ENCODE measurements at places on chromosomes 11 and 22.

- DNase-seq, result peak; percentile 90
These were observed 6.0 kb upstream of the CCDC188 start for GRCh38 chr22:20156611-20157429.

GRCh38 chr11:7413961-7414915, 71.1 kb upstream of the OLFML1 start:
- DNase-seq, result no peak

DNA sequence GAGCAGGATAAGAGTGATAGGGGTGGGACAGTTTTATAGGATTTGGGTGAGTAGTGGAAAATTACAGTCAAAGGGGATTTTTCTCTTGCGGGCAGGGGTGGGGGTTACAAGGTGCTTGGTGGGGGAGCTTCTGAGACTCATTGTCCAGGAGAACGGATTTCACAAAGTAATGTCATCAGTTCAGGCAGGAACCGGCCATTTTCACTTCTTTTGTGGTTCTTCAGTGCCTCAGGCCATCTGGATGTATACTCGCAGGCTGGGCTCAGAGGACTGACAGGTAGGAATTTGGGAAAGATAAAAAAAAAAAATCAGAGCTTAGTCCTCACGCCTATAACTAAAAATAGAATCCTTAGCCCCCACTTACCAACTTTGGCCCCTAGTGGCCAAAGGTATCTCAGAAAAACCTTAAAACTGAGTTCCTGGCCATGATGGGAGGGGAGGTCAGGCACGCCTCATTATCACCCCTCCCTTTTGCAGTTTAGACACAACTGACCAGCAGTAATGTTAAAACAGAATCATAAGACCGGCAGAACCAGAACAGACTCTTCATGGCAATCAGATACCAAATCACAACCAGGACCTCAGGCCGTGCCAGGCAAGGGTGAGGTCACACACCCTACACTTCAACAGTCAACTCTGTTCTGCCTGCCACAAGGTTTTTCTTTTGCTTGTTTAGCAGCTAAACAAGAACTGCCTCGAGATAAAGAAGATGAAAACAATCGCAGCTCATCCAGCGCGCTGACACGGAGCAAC, 8.9 kb upstream of the APOBEC3G start:
- no peak for DNase-seq

DNA sequence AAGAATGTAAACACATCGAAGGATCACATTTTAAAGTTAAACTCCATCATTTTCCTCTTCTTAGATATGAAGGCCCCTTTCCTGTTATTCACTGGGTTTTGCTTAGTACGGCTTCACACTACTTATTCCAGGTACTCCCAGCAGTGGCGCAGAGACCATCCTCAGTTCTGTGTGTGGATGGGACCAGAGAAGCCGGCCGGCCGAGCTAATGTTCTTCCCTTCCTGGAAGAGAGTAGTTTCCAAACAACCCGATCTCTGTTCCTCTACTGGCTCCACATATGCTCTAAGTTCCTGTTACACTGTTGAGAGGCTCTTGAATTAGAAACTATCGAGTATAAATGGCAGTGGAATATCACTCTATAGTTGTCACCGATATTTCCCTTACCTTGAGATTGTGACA, 684 bp upstream of the NFRKB start:
- DNase-seq, result no peak

- no peak for DNase-seq
These were observed 1495.7 kb downstream of the TBC1D22A start for GRCh38 chr22:48258064-48258701.

DNA sequence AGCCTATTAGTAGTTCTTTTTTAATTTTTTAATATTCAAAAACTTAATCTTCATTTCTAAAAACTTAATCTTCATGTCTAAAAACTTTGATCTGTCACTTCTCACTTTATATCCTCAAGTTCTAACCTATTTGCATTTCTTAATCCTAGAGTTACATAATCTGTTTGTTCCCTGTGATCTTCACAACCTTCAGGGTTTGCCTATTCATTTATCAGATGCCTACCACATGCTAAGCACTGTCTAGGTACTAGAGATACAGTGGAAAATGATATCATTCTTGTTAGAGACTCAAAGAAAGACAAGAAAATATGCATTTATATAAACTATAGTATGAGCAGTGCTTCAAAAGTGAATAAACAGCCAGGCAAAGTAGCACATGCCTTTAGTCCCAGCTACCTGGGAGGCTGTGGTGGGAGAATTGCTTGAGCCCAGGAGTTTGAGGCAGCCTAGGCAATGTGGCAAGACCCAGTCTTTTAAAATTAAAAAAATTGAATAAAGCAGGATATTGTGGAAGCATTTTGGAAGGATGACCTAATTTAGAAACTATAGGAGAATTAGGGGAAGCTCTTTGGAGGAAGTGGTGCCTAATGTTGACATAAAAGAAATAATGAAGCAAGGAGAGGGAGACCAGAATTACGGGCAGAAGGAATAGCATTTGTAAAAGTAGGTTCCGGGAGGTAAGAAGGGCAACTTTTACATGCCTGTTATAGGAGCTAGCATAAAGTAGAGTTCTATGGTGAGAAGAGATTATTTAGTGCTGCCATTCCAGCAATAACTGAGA, 54.4 kb upstream of the GRK2 start:
- DNase-seq, result no peak

- DNase-seq, result no peak
These were observed 10.6 kb downstream of the WNT7B start for GRCh38 chr22:45966320-45966894.

DNA sequence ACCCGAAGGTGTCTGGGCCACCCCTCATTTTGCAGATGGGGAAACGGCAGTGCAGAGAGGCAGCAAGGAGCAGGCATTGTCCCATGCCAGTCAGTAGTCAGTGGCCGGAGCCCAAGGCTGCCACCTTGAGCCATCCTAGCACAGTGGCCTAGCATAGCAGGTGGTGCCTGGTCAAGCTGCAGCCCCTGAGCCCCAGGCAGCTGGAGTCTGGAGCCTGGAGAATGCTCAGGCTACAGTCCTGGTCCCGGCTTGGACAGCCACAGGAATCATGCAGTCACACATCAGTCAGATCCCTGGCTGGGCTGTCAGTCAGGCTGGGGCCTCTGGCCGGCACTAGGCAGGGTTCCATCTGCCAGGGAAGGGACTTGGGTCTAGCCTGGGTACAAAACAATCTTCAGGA, 18.6 kb downstream of the KCNC1 start:
- DNase-seq, result no peak

DNA sequence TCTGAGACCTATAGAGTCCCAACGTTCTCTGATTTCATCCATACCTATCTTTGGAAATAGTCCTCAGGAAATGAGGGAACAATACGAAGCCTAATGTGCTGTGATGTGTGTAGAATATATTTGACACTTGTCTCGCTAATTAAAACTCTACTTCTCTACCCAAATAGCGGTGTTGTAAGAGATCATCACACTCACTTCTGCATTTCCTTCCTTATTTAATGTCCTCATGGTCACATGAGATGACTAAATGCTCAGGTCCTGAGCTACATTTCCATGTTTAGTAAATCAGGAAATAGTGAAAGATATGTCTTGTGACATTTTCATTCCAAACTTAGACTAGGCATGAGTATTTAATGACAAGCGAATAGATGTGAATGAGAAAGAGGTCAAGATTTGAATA, 112.3 kb downstream of the MAML2 start:
- DNase-seq, result no peak

DNA sequence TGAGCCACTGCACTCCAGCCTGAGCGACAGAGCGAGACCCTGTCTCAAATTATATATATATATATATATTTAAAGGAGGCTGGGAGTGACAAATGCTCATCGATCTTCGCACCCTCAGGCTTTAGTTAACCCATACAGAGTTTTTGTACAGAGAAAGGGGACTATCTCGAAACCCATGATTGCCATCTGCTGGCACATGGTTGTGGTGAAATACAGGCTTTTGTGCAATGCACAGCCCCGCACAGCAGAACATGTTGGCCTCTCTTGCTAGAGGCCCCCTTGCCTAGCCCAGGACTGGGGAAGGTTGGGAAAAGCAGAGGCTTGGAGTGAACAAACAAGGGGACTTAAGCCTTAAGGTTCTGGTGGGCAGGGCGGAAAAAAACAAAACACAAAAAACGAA, 3.6 kb downstream of the MYBPC3 start:
- no peak for DNase-seq

GRCh38 chr22:29314537-29315285, 786 bp downstream of the RASL10A start:
- no peak for DNase-seq

- peak; percentile 6 for DNase-seq
These were observed 57.8 kb upstream of the PSMA1 start for GRCh38 chr11:14577835-14578529.

DNA sequence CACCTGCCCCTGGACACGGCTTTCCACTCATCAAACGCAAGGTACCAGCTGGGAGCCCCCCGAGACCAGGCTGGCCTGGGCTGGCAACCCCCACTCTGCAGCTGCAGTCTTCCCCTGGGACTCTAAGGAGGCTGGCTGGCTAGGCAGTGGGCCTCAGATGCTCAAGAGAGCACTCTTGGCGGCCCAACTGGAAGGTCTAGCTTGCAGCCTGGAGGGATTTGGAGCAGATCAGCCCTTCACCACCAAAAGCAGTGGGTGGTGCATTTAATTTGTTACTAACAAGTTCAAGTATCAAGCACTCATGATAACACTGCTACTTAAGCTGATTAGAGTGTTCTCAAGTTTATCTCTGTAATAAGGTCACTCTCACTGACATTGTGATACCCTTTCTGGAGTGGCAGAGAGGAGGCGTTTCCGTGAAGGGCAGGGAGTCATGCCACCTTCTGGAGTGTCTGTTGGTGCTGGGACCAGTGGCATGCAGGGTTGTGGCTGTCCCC, 21.5 kb downstream of the C22orf23 start:
- DNase-seq, result no peak

GRCh38 chr11:16607675-16608644, 130.5 kb upstream of the C11orf58 start:
- DNase-seq, result no peak

DNA sequence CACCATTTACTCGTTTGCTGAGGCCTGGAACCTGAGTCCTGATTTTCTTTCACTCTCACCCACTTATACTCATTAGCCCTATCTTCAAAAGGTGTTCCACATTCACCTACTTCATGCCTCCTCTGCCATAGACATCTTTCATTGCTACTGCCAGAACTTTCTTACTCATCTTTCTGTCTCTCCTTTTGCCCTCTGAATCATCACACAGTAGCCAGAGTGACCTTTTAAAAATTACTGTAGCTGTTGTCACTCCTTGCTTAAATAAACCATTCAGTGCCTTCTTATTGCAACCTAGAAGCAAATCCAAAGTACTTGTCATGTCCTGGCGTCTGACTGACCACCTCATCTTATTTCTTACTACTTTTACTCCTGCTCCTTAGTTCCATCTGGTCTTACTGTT, 38.2 kb downstream of the ATXN10 start:
- DNase-seq, result no peak

DNA sequence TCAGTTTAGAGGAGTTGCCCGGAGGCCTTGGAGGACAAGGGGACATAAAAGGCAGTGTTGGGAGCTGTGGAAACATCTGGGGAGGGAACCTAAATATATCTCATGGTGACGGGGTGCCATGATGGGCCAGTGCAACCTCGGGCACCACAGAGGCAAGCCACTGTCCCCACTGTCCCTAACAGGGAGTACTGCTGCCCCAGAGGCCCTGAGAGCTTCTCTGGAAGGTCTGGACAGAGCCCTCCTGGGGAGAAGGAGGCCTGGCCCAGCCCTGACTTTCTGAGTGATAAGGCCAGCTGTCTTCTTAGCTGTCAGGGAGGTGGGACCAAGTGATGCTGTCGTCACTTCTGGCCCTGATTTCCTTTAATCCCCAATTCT, 5.5 kb upstream of the P2RY6 start:
- no peak for DNase-seq

GRCh38 chr11:77435972-77436371, 37.9 kb downstream of the PAK1 start:
- DNase-seq, result no peak

GRCh38 chr11:612201-612960, 3.4 kb downstream of the IRF7 start:
- no peak for DNase-seq

GRCh38 chr11:42465623-42466022, 846.2 kb upstream of the API5 start:
- DNase-seq, result no peak

DNA sequence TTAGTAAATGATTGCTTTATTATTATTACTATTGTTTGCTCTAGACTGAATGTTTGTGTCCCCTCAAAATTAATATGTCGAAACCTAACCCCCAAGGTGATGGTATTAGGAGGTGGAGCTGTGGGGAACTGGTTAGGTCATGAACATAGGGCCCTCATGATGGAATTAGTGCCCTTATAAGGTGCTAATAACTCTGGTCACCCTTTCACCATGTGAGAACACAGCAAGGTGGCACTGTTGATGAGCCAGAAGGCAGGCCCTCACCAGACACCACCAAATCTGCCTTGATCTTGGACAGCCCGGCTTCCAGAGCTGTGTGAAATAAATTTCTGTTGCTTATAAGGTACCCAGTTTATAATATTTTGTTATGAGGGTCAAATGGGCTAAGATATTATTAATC, 95.8 kb downstream of the BDNF start:
- DNase-seq, result no peak

GRCh38 chr11:73995247-73995646, 12.6 kb upstream of the UCP2 start:
- no peak for DNase-seq

DNA sequence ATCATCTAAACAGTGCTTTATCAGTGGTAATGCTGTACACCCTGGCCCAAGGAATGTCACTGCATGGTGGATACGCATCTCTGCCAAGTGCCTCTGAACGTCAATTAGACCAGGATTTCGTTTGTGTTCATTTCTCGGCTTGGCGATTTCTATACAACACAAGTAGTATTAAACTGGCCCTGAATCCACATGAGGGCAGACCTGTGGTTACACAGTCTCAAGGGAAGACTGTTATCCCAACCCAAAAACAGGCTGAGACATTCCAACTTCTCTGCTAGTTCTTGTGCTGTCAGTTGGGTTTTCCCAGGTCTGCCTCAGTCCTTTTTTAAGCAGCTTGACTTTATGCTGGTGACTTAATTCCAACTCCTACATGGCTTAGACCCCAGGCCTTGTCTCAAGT, 58.1 kb downstream of the HIRA start:
- no peak for DNase-seq

- no peak for DNase-seq
These were observed 111.4 kb upstream of the TBCEL start for GRCh38 chr11:120912504-120912903.

DNA sequence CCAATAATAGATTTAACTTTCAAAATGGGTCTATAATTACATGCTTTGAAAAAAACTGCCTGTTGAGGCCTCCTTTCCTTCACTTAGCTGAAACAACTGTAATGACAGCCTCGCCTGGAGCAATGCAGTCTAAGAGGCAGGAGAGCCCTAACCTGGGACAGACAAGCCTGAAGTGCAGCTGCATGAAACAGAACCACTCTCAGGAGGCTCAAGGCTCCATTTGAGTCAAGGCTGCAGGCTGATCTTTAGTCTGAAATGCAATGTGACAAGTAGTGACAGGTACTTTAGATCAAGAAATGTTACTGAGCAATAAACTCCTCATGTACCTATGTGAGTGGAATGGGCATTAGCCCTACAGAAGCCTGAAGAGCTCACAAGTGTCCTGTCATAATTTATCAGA, 414.0 kb upstream of the LUZP2 start:
- DNase-seq, result no peak

GRCh38 chr11:70680781-70681281, 282.5 kb downstream of the CTTN start:
- no peak for DNase-seq

GRCh38 chr22:33588860-33589259, 331.4 kb downstream of the LARGE1 start:
- DNase-seq, result no peak

Measured in T-helper 17 cell (primary cell).